ENCODE measurements at places on chromosomes 6 and 20. TPM values are rescaled to one million over a fixed set of nuclear protein-coding genes. Genes with fewer than 3 reads are reported as not detected.

TREM2 gene
- total RNA-seq, result not detected

EPPIN gene
- not detected for total RNA-seq

RIMS4 gene
- total RNA-seq, result 1.3 TPM

GRM1 gene
- not detected for total RNA-seq

UNC5CL gene
- 0.38 TPM for total RNA-seq

ITPR3 gene
- total RNA-seq, result 25.9 TPM

NDRG3 gene
- 23.2 TPM for total RNA-seq

SLC44A4 gene
- 0.29 TPM for total RNA-seq

TCF15 gene
- total RNA-seq, result not detected

TMEM170B gene
- 0.86 TPM for total RNA-seq

CST3 gene
- total RNA-seq, result 396 TPM

SEC23B gene
- 60.0 TPM for total RNA-seq

FERMT1 gene
- total RNA-seq, result 16.7 TPM

HLA-DOB gene
- total RNA-seq, result 0.23 TPM

SIRPG gene
- not detected for total RNA-seq

HFE gene
- total RNA-seq, result 12.4 TPM

DDO gene
- total RNA-seq, result not detected

TSPO2 gene
- total RNA-seq, result not detected

RAD21L1 gene
- total RNA-seq, result not detected

SLCO4A1 gene
- total RNA-seq, result 11.6 TPM

AARS2 gene
- total RNA-seq, result 3.8 TPM

TPX2 gene
- total RNA-seq, result 115 TPM

TBP gene
- total RNA-seq, result 18.6 TPM

OVOL2 gene
- total RNA-seq, result 0.27 TPM

PTPRT gene
- total RNA-seq, result not detected

ZSCAN31 gene
- total RNA-seq, result 2.4 TPM

SMIM8 gene
- 3.7 TPM for total RNA-seq

TAGAP gene
- total RNA-seq, result not detected

REPS1 gene
- total RNA-seq, result 24.8 TPM

Measured in A549 treated with ZK216348 at 1 μM for 4 hours (cell line).